ENCODE measurements at places on chromosomes 16 and 17.

- no peak for DNase-seq
Observed at GRCh38 chr16:53457670-53458069, 23.4 kb downstream of the RBL2 start.

DNA sequence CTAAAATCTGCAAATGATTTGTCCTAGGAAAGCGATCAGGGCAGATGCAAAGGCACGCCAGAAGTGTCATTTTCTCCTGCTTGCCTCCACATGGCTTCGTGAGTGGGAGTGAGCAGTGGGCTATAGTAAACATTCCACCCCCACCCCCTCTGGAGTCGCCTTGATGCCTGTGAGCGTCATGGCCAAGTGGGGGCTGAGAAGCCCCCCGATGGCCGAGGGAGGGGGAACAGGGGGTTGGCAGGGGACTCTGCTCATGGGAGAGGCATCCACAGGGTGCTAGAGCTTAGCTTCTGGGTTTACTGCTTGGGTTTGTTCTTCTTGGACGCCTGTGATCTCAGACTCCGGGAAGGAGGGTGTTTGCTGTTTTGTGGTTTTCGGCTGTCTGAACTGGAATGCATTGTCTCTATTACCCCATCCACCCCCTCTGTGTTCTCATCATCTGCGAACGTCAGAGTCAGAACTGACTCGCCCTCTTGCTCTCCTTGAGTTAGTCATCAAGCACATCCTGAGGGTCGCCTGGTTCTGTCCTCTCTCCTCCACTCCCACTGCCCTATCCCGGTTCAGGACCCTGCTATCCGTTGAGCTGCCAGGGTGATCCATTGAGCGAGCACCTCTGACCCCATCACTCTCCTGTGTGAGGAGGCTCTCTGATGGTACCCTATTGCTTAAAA, 15.4 kb downstream of the TNS4 start:
- DNase-seq = peak; percentile 80

- DNase-seq = no peak
Observed at GRCh38 chr16:28267356-28267755, 25.0 kb upstream of the SBK1 start.

DNA sequence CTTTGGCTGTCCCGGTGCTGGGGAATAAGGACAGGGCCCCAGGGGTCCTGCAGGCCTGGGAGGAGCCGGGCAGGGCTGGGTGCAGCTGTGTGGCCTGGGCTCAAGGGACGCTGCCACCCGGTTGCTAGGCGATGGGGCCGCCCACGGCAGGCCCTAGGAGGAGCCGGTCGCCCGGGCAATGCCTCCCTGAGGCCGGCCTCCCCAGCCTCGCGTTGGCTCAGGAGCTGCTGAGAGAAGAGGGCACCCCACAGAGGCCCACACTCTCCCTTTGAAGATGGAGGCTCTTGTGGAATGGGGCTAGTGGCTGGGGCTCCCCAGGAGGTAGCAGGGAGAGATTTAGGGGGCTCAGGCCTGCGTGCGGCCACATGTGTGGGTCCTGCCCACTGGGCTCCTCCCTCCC, at the start of gene CIBAR2:
Gene CIBAR2, minus strand, starts transcription at position 109 of the 400 bp plus-strand sequence. CDS start 120 bp downstream, outside the sequence.
- DNase-seq = no peak

- no peak for DNase-seq
Observed at GRCh38 chr16:88570691-88571092, 489 bp downstream of the ZC3H18 start.

Data from HS-27A (cell line).